ENCODE measurements at places on chromosomes 7 and 10.

DNA sequence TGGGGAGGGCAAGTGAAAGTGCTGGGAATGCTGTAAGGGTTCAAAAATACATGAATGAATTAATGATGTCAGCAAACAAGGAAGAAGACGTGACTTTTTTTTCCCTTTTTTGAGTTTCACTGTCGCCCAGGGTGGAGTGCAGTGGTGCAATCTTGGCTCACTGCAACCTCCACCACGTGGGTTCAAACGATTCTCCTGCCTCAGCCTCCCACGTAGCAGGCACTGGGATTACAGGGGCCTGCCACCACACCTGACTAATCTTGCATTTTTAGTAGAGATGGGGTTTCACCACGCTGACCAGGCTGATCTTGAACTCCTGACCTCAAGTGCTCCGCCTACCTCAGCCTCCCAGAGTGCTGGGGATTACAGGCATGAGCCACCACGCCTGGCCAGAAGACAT, 30.0 kb downstream of the DENND10 start:
- no peak for DNase-seq

DNA sequence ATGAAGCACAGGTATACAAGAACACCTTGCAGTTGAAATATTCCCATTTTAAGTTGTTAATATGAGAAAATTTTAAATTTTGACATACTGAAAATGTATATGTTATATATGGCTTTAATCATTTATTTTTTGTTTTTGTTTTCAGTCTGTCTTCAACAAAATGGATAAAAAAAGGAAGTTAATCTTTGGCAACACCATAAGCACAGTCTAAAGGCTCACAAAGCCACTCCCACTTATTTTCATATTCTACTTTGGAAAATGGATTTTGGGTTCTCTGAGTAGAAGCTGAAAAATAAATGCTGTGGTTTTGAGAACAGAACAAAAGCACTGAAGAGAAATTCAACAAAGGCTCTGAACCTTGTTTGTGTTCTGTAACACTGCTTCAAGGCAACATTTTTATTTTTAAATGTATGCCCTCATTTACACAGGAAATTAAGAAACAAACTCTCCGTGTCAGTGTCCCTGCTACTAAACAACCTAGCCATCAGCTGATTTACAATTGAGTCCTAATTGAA, 81.3 kb upstream of the LRRN3 start:
- DNase-seq = no peak

DNA sequence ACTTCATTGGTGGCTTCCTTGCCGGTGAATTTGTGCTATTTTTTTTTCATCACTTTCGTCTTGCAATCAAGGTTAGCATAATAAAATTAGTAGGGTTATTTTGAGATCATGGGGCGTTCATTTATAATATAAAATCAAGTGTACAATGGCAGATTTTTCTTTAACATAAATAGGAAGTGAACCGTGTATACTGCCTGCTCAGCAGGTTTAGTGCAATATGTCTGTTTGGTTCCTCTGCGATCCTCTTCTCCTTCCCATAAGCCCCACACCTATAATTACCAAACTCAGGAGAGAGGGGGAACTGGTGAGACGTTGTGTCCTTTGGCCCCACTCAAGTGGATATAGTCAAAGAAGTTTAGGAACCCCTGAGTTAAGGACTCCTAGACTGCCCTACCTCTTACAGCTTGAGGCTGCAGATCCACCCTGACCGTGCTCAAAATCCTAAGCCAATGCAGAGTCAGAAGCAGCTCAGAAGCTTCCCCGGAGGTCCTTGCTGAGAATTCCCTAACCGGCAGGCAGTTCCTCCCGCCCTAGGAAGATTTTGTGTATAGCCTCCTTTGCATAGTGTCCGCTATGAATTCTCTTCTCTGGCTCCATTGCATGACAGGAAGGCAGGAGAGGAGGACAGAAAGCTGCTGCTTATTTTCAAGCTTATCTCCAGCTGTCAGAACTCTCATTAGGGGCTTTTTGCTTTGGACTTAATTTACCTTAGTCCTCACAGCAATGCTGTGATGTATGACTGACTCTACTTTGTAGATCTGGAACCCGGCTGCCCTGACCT, 41.5 kb downstream of the PYROXD2 start:
- DNase-seq = no peak

DNA sequence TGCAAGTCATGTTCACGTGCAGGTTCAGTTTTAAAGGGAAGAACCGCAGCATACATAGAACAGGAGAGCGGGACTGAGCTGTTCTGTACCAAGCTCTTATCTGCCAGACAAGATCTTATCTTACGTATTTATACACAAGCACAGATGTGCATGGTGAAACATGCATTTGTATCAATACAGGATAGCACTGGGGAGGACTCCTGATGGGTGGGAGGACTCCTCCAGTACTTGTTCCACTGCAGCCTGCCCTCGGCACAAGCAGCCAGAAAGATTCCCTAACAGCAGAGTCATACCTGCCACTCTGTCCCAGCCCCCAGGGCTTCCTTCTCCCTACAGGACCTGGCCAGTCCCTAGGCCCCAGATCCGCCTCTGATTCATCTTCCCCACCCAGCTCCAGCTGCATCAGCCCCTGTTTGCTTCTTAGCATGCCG, 13.2 kb upstream of the PRKCQ start:
- DNase-seq = no peak

GRCh38 chr10:101329341-101330032, 24.5 kb upstream of the BTRC start:
- DNase-seq = no peak

GRCh38 chr7:33196221-33196620, 66.9 kb downstream of the BBS9 start:
- peak; percentile 70 for DNase-seq

GRCh38 chr10:80148166-80148805, 15.8 kb downstream of the PLAC9 start:
- DNase-seq = no peak

GRCh38 chr7:69527706-69528105, 70.6 kb upstream of the AUTS2 start:
- DNase-seq = no peak

- peak; percentile 47 for DNase-seq
These were observed 647.6 kb downstream of the TNS3 start for GRCh38 chr7:46934198-46934825.

DNA sequence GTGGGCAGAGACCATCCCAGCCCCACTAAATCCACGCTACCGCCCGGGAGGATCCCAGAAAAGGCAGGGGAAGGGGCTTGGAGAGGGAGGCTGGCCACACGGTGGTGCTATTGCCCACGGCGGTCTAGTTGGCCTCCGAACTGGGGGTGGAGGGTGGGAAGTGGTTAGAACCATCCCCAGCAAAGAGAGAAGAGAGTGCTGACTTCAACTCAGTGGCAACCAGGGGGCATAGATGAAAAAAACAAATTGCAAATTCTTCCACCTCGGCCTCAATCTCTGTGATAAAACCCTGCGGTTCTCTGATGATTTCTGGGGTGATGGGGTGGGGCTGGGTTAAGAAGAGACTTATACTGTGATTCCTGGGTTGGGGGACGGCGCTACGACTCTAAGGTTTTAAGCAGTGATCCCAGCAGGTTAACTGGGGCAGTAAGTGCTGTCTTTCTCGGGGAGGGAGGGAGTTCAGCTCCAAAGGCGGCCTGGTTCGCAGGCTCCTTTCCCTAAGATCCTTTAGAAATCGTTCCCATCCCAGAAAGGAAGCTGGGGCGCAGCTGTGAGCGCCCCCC, 154.5 kb upstream of the LYZL2 start:
- DNase-seq = peak; percentile 11

DNA sequence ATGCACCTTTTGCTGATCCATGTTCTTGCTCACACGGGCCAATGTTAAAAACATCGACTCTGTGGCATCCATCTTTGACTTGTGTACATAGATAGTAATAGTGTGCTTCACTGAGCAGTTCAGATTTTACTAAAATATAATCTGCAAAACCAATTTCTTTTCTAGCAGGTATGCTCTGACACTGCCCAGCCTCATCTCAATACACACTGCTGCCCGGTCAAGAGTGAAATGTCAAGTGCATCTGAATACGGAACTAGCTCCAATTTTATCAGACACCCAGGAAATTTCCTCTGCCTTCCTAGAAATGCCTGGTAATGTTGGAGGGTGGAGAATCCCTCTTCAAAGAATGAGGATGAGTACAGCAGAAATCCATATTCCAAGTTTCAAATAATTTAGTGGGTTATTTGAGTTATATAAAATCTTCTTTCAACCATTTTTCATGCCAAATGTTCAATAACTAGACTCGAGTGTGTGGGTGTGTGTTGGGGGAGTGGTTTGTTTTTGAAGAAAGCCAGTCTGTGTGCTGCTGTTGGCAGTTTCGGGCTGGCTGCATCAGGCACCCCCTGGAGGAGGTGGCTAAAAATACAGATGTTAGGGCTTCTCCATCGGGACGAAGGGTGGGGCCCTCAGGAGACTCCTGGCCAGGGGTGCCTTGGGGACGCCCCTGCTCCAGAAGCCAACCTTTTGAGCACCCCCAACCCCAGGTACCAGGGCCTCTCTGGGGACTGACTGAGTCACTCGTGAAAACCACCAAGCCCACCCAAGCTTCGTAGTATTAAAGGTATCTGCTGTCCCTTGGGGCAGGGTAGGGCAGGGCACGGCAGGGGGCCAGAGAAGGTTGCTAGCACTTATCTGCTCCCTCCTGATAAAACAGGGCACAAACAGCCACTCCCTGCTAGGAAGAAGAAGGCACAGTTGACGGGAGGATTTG, 15.4 kb downstream of the CTBP2 start:
- DNase-seq = no peak

All from NCI-H226 (cell line).